ENCODE measurements at places on chromosomes 3 and 15.

DNA sequence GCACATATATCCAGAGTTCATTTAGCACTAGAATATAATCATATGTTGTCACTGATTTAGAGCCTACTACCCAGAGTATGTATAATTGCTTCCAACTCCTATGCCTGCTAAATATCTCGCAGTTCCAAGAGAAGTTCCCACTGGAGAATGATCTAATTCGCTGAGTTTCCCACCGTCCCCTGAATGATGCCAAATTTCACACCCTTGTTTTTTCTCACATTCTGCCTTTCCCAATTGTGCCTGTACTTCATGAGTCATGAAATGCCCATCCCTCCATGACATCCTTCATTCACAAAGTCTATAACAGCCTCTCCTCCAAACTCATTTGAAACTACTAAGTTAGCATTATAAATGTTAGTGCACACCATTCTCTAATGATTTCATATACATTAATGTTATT lies 177.2 kb downstream of the CBLB start:
- peaks cover 4% of the 10 kb centered on the region for H3K36me3 ChIP-seq
- no peak for DNase-seq
- H3K27ac ChIP-seq = no peak overlapping the region
- no peaks in the 10 kb centered on the region for H3K4me1 ChIP-seq
- H3K27me3 ChIP-seq = no peaks in the 10 kb centered on the region

- peaks cover 66% of the 10 kb centered on the region for H3K27me3 ChIP-seq
- no peaks in the 10 kb centered on the region for H3K4me1 ChIP-seq
- H3K4me3 ChIP-seq = no peak overlapping the region
- H3K27ac ChIP-seq = no peak overlapping the region
- H3K36me3 ChIP-seq = no peaks in the 10 kb centered on the region
Measured at GRCh38 chr15:93089727-93090305, 805 bp upstream of the RGMA start.

DNA sequence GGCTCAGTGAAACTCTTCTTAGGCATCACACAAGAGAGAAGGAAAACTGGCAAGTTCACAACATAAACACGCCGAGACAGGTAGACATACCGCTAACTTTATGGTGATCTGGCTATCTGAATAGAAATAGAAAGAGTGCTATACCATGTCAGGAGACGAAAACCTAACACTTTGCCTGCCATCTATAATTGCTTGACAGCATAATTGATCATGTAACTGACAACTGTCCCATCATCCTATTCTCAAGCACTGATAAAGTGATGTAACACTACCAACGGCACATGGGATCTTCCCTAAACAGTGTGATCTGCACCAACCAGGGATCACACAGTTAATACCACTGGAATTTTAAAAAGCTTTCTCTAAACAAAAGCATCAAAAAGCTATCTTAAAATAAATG lies 270.9 kb upstream of the NSMCE3 start:
- no peak for DNase-seq
- no peak overlapping the region for H3K27ac ChIP-seq
- H3K27me3 ChIP-seq = no peaks in the 10 kb centered on the region
- H3K36me3 ChIP-seq = no peaks in the 10 kb centered on the region
- H3K4me1 ChIP-seq = no peaks in the 10 kb centered on the region

DNA sequence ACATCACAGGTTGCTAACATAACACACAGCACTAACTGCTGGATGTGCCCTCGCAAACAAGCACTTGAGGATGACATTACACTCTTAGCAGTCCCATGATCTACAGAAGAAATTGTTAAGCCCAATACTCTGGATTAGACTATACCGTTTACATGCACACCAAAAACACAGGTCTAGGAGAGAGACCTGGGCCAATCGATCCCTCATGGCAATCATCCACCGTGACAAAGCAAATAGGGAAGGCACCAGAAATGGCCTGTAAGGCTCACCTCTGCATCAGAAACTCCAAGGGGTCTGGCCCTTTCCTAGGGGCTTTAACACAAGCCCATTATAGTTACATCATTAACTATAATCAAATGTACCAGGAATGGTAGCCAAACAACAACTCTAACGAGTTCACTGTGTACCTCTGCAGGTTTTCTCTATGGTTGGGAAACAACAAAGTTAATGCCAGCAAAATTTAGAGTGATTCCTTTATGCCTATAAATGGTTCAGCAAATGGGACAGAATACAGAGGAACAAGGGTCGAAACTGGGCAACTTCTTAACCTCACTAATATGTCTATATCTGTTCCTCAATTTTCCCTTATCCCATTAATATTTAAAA lies 18.5 kb downstream of the TRANK1 start:
- no peaks in the 10 kb centered on the region for H3K4me1 ChIP-seq
- H3K4me3 ChIP-seq = no peak overlapping the region
- H3K36me3 ChIP-seq = no peaks in the 10 kb centered on the region

- no peaks in the 10 kb centered on the region for H3K4me1 ChIP-seq
- H3K27ac ChIP-seq = no peak overlapping the region
- no peaks in the 10 kb centered on the region for H3K27me3 ChIP-seq
- DNase-seq = no peak
- no peak overlapping the region for H3K4me3 ChIP-seq
- no peaks in the 10 kb centered on the region for H3K36me3 ChIP-seq
Measured at GRCh38 chr15:37252530-37252929, 152.2 kb upstream of the MEIS2 start.

DNA sequence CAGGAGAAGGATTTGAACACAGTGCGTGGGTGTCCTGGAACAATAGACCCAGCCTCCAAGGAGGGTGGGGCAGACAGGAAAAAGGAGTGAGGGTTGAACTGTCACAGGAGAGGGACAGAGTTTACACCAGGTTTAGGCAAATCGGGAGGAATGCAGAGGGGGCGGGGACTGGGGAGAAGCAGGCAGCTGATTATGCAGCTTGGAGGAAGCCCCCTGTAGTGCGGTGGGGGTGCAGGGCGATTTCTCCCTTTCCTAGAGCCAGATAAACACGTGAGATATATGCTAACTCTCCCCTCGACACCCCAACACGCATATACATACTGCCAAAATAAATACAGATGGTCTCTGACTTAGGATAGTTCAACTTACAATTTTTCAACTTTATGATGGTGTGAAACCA lies 108.6 kb upstream of the PRR20G start:
- no peaks in the 10 kb centered on the region for H3K36me3 ChIP-seq
- no peak overlapping the region for H3K4me3 ChIP-seq
- no peaks in the 10 kb centered on the region for H3K27me3 ChIP-seq
- H3K27ac ChIP-seq = no peak overlapping the region
- no peaks in the 10 kb centered on the region for H3K4me1 ChIP-seq
- DNase-seq = no peak

DNA sequence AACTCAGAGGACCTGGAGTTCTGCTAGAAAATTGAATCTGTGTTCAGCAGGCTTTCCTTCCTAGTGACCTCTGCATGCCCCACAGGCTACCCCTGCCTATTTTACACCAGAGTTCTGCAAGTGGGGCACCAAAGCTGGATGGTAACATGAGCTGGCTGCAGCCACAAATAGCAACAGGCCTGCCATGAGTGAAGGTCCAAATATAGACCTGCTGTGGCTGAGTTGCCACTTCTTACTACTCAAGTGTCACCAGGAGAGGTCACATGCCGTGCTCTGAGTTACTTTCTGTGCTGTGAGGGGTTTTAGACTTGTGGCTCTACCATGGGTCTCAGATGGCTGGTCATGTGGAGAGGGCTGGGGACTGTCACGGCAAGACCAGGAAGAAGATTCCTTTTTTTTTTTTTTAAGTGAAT lies at the start of gene FSD2:
TSS of gene FSD2 (minus strand) at position 76 of the 413 bp plus-strand sequence. CDS start 18,679 bp downstream, outside the sequence.
- H3K4me3 ChIP-seq = no peak within 1 kb of the TSS
- H3K27me3 ChIP-seq = no peaks in the 10 kb centered on the region
- H3K4me1 ChIP-seq = no peaks in the 10 kb centered on the region
- no peaks in the 10 kb centered on the region for H3K36me3 ChIP-seq
- DNase-seq = no peak

DNA sequence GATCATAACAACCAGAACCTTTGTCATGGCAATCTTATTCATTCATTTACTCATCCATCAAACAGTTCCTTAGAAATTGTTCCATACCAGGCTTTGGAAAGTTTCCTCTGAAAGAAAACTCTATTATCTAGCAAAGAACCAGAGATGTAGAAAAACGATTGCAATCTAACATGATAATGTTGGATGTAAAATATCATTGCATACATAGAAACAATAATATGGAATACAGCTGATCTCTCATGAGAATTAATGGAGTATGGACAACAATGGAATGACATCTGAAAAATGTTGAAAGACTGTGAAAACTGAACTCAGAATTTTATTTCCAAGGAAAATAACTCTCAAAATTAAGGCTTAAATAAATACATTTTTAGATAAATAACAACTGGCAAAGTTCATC lies 665.4 kb downstream of the NLGN1 start:
- no peak for DNase-seq
- H3K27ac ChIP-seq = no peak overlapping the region
- no peaks in the 10 kb centered on the region for H3K27me3 ChIP-seq
- no peaks in the 10 kb centered on the region for H3K36me3 ChIP-seq
- H3K4me3 ChIP-seq = no peak overlapping the region

GRCh38 chr3:86658876-86659275 lies 332.1 kb downstream of the VGLL3 start:
- no peaks in the 10 kb centered on the region for H3K27me3 ChIP-seq
- DNase-seq = no peak
- H3K27ac ChIP-seq = no peak overlapping the region

DNA sequence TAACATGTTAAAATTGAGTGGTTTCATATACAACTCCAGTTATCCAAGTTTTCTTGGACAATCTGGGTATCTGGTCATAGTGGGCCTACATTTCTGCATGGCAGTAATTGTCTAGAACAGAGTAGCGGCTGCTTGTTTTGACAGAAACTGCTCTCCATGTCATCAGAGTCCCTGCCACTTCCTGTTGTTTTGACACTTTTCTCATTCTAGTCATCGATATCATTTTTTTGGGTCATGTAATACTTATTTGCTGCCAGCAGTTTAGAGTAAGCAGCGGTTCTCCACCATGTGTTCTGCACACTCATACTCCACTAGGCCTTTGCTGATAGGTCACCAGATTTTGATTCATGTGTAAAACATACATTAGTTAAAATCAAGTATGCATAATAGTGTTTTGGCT lies 81.5 kb downstream of the SLC25A26 start:
- H3K36me3 ChIP-seq = no peaks in the 10 kb centered on the region
- no peaks in the 10 kb centered on the region for H3K4me1 ChIP-seq

DNA sequence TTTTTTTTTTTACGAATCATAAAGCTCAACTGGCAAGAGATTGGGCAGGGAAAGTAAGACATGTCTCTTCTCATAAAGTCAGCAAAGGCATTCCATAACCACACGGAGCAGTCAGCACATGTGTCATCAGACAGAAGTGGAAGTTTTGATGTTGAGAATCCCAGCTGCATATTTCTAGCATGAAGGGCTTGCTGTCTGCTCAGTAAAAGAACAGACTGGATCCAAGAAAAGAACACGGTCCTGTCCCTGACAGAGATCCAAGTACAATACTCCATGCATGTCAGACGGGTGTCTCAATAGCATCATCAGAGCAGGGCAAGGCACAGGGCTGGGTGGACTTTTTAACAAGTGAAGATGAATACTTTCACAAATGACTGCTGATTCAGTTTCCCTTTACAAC lies 38.2 kb downstream of the ABI3BP start:
- no peak overlapping the region for H3K27ac ChIP-seq
- no peak overlapping the region for H3K4me3 ChIP-seq
- H3K36me3 ChIP-seq = no peaks in the 10 kb centered on the region

- peaks cover 6% of the 10 kb centered on the region for H3K36me3 ChIP-seq
- no peak overlapping the region for H3K4me3 ChIP-seq
- H3K4me1 ChIP-seq = no peaks in the 10 kb centered on the region
- DNase-seq = no peak
Measured at GRCh38 chr3:108062051-108062450, 28.8 kb downstream of the CD47 start.

DNA sequence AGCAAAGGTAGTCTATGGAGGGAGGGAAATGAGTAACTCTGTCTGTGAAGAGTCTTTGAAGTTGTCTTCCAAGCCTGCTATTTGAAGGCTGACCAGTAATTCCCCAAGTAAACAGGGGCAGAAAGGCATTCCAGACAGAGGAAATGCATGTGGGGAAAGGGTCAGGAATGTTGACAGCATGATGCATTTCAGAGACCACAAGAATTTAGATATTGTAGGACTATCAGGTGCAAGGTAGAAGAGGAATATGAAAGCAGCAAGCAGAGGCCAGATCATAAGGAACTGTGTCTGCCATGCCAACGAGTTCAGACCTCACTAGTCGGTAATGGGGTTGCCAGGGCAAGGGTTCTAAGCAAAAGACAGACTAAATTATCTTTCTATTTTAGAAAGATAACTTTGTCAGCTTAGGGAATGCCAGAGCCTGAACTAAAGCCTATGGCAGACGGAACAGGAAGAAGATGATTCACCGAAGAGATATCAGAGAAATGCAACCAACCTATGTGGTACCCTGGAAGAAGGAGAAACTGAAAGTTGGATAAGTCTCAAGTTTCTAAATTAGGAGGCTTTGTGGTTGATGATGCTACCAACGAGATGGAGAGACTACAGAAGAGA lies 327.0 kb upstream of the RORA start:
- no peak overlapping the region for H3K27ac ChIP-seq
- no peaks in the 10 kb centered on the region for H3K27me3 ChIP-seq
- H3K4me3 ChIP-seq = no peak overlapping the region
- no peaks in the 10 kb centered on the region for H3K4me1 ChIP-seq
- no peak for DNase-seq

- no peak overlapping the region for H3K27ac ChIP-seq
- H3K4me3 ChIP-seq = no peak overlapping the region
- peaks cover under 1% of the 10 kb centered on the region for H3K4me1 ChIP-seq
- H3K27me3 ChIP-seq = no peaks in the 10 kb centered on the region
Measured at GRCh38 chr15:79929412-79929811, 32.6 kb upstream of the MTHFS start.

DNA sequence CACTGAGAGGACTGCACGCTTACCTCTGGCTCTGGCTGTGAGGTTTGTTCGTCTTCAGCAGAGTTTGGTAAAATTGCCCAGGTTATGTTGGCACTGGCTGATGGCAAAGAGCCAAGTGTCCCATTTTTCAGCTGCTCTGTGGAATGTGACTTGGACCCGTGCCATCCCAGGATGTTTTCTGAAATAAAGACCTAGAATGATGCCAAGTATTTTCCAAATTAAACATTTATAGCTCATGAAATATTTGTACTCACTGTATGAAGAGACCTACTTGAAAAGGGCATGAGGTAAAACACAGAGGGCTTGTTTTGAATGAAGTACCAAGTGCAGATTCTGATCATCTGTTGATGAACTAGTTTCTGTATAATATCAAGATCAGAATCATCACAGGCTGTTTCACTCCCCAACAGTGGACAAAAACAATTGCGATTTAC lies 200.5 kb downstream of the STT3B start:
- H3K4me3 ChIP-seq = no peak overlapping the region
- no peaks in the 10 kb centered on the region for H3K27me3 ChIP-seq
- H3K27ac ChIP-seq = no peak overlapping the region
- DNase-seq = no peak
- H3K4me1 ChIP-seq = no peaks in the 10 kb centered on the region
- no peaks in the 10 kb centered on the region for H3K36me3 ChIP-seq

- no peaks in the 10 kb centered on the region for H3K4me1 ChIP-seq
- H3K4me3 ChIP-seq = no peak overlapping the region
- H3K27me3 ChIP-seq = no peaks in the 10 kb centered on the region
Measured at GRCh38 chr3:172813462-172813861, 62.9 kb downstream of the ECT2 start.

GRCh38 chr3:125119752-125120378 lies 64.1 kb upstream of the HEG1 start:
- no peak for DNase-seq
- no peaks in the 10 kb centered on the region for H3K4me1 ChIP-seq
- no peak overlapping the region for H3K4me3 ChIP-seq
- H3K27ac ChIP-seq = no peak overlapping the region
- H3K27me3 ChIP-seq = no peaks in the 10 kb centered on the region
- H3K36me3 ChIP-seq = no peaks in the 10 kb centered on the region
